ENCODE measurements at places on chromosomes 7 and 10.

DNA sequence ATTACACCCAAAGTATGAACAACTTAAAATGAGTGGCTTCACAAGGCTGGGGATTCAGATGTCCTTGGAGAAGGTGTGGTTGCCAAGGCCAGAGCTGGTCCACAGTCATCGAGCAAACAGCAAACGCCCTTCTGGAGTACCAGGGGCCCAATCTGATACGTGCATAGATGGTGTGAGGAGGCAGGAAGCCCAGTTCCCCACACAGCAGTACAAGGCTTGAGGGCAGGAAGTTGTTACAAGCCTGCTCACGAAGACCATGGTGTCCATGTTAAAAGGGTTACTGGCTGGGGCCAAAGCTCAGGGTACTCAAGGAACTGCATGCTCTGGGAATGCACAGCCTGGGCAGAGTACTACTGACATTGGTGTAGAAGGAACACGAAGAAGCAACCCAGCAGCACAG, 4.6 kb upstream of the ANKRD26 start:
- DNase-seq: no peak

DNA sequence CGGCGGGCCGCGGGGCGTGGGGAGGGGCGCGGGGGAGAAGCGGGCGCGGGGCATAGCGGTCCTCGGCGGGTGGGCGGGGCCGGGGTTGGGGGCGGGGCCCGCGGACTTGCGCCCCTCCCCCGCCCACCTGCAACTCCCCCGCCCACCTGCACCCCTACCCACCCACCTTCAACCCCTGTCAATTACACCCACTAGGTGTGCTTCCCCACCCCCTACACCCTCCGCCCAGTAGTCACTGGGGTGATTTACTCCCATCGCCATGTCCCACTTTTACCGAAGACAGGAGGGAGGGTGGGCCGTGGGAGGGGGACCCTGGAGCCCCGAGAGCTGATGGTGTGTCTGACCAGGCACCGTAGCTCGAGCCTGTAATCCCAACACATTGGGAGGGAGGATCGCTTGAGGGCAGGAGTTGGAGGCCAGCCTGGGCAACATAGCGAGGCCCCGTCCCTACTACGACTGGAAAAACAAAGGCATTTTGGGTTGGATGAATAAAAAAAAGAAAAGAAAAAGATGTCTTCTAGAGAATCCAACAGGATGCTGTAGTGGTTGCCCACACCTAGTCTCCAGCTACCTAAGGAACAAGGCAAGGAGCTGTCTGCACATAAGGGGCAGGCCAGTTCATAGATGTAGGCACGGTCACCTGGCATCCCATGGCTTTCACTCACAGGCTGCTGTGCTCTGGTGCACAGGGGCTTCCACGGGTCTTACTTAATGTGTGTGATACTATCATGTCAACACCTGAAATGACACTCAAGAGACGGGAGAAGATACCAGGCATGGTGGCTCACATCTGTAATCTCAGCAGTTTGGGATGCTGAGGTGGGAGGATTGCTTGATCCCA, 761 bp downstream of the KCTD7 start:
- DNase-seq: peak; percentile 85

DNA sequence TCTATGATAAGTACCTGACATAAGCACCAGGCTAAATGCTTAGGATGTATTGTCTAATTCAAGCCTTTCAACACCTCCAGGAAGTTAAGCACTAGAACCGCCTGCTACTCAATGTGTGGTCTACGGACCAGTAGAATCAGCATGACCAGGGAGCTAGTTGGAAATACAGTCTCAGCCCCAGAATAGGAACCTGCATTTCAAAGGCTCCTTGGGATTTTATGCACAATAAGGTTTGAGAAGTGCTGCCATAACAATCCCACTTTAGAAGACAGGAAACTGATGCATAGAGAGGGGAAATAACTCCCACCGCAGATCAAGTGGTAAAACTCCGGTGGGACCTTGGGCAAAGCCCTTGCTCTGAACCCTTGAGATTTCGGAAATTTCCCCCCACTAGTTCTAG, 8.8 kb upstream of the DUSP5 start:
- no peak for DNase-seq

GRCh38 chr7:117800406-117800805, 72.8 kb downstream of the CTTNBP2 start:
- DNase-seq: no peak

GRCh38 chr10:58771863-58772262, 259.2 kb downstream of the BICC1 start:
- DNase-seq: no peak
